ENCODE measurements at places on chromosomes 11 and 22. TPM values are rescaled to one million over a fixed set of nuclear protein-coding genes. Genes with fewer than 3 reads are reported as not detected.

- no peaks in the 10 kb centered on the region for H3K36me3 ChIP-seq
- DNase-seq: no peak
- H3K27me3 ChIP-seq: no peaks in the 10 kb centered on the region
- no peak overlapping the region for H3K4me3 ChIP-seq
- no peaks in the 10 kb centered on the region for H3K4me1 ChIP-seq
- no peak overlapping the region for H3K27ac ChIP-seq
Observed at GRCh38 chr11:22474616-22475015, 136.4 kb downstream of the SLC17A6 start.

The GPR83 gene
- polyA plus RNA-seq: 0.04 TPM

- no peak for DNase-seq
- H3K4me1 ChIP-seq: no peaks in the 10 kb centered on the region
- H3K36me3 ChIP-seq: no peaks in the 10 kb centered on the region
- no peak overlapping the region for H3K4me3 ChIP-seq
- H3K27ac ChIP-seq: no peak overlapping the region
Observed at GRCh38 chr22:44505796-44506354, 7.8 kb upstream of the RTL6 start.

- H3K4me3 ChIP-seq: no peak overlapping the region
- no peak for DNase-seq
- no peaks in the 10 kb centered on the region for H3K36me3 ChIP-seq
- H3K4me1 ChIP-seq: no peaks in the 10 kb centered on the region
Observed at GRCh38 chr22:47310601-47311000, 548.2 kb downstream of the TBC1D22A start.

DNA sequence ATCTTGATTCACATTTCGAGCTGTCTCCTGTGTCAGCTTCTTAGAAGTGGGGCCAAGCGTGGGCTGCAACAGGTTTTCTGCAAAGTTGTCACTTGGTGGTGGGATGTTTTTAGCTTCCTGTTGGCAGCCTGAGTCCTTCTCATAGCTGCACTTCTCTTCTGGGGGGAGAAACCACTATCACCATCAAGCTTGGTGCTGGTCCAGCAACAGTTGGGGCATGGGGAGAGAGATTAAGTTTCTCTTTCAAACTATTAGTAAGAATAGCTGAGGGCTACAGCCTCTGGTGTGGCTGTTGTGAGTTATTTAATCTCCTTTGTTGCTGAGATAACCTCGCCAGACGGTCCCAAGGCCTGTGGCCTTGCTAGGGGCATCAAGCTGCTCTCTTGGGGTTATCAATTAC, 123.3 kb upstream of the CRYBB3 start:
- no peaks in the 10 kb centered on the region for H3K27me3 ChIP-seq
- H3K27ac ChIP-seq: no peak overlapping the region
- no peak overlapping the region for H3K4me3 ChIP-seq
- H3K36me3 ChIP-seq: no peaks in the 10 kb centered on the region
- no peak for DNase-seq

The GDPD4 gene
- polyA plus RNA-seq: 0.19 TPM

Measured in heart left ventricle (tissue), 16 donors.